ENCODE measurements at places on chromosomes 11 and 22.

DNA sequence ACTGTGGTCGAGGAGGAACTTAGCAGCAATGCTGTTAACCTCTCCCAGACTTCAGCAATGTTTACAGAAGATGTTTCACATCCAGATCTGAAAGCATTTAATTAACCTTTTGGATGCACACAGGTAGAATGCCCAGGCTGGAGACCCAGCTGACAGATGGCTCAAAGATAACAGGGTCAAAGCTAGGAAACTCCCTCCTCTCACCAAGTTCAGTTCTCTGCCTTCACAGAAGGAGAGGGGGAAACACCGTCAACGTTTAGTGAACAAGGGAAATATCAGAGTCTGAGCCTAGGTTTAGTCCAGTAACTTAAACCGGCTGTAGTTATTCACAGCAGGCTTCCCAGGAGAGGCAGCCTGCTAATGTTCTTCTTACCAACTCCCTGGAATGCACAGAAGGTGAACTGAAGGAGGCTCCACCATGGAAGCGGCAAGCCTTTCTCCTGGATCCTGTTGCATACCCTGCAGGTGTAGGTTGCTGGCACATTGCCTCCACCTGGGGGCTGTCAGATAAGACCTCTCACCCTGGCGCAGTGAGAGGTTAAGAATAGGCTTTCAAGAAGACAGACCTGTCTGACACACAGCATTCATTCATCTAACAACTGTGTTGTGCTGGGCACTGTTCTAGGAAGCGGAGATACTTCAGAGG, 23.5 kb upstream of the ANKK1 start:
- no peak for DNase-seq

GRCh38 chr11:75845324-75845723, 30.3 kb downstream of the UVRAG start:
- no peak for DNase-seq

DNA sequence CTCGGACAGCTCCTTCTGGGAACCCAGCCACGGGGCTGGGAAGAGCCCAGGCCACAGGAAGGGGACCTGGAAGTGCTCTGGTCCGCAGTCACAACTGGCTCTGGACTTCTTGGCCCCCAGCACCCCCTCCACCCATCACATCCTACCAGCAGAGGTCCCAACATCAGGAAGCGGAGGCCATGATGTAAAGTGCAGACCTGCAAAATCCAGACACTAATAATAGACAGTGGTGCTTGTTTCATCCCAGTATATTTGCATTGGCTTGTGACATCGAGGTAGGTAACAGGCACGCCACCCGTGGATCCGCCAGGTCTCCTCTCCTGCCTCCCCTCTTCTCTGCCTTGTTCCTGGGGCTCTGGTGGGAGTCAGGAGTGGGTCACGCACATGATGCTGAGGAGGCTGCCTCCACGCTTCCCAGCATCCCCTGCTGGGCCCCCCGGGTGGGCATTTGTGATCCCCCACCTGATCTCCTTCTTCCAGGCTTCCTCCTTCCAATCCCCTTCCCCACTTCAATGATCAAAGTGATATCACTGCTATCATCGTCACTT, 1454.0 kb downstream of the BRD1 start:
- no peak for DNase-seq

- DNase-seq, result no peak
These were observed 1.7 kb downstream of the RASGRP2 start for GRCh38 chr11:64742087-64742888.

DNA sequence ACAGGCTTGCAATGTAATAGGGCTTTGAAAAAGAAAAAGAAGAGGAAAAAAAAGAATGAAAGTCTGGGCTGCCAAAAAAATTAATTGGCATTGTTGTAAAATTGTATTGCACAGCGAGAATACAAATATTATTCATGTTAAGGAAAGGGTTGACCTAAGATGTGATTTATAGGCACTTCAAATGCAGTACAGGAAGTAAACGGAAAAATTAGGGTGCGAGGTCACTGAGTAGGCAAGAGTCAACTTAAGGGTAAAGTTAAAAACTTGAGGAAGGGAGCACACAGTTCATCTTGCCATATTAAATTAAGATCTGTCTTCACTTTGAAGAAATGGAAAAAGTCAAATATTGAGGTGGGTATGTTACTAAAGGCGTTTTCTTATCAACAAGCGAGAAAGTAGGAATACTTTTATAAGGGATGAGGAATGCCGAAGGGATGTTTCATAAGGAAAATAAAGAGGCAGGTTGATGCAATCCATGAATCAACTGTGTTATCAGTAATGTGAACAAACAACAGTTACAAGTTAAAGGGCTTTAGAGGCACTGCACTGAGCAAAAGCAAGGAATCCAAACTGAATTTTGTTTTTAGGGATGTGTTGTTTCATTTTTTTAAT, 123.0 kb downstream of the WT1 start:
- DNase-seq, result no peak

Data from stimulated activated CD8-positive, alpha-beta memory T cell treated with anti-CD3 and anti-CD28 coated beads, Interleukin-7, amount 100 ng/mL, for 48 hours (primary cell).